Suprapubic skin (tissue), 4 donors: ENCODE measurements at places on chromosomes 13 and 19. TPM values are rescaled to one million over a fixed set of nuclear protein-coding genes. Genes with fewer than 3 reads are reported as not detected.

DNA sequence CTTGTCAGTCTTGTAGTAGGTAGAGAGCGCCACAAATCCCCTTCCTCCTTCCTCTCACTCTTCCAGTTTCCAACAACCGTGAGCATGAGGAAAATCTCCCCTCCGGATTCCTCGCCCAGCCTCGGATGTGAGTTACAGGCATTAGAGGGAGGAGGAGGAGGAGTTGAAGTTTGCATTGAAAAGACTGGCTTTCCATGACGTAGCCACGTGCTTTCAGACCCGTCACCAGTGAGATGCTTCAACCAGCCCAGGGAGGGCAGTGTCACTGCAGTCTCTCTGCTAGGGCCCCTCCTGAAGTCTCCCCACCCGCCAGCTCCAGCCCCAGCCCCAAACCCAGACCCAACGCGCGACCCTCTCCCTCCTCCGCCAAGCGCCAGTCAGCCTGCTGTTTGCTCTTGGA is 442 bp upstream of the FGF14 start:
- peaks cover 32% of the 10 kb centered on the region for H3K4me1 ChIP-seq
- H3K36me3 ChIP-seq = no peaks in the 10 kb centered on the region
- H3K27me3 ChIP-seq = peaks cover 9% of the 10 kb centered on the region

- peaks cover 55% of the 10 kb centered on the region for H3K4me1 ChIP-seq
- H3K36me3 ChIP-seq = no peaks in the 10 kb centered on the region
- peak overlapping the region; percentile 89 for H3K4me3 ChIP-seq
- no peaks in the 10 kb centered on the region for H3K27me3 ChIP-seq
- peak overlapping the region; percentile 97 for H3K27ac ChIP-seq
- DNase-seq = peak; percentile 76
These were observed 526 bp downstream of the NFIX start for GRCh38 chr19:12995596-12996405.

- no peaks in the 10 kb centered on the region for H3K27me3 ChIP-seq
- H3K27ac ChIP-seq = no peak overlapping the region
- H3K4me3 ChIP-seq = no peak overlapping the region
- peaks cover 62% of the 10 kb centered on the region for H3K36me3 ChIP-seq
- no peaks in the 10 kb centered on the region for H3K4me1 ChIP-seq
- no peak for DNase-seq
These were observed 40.1 kb downstream of the ZC3H13 start for GRCh38 chr13:46012404-46012803.

- no peak overlapping the region for H3K27ac ChIP-seq
- H3K36me3 ChIP-seq = peaks cover 60% of the 10 kb centered on the region
These were observed 7.1 kb downstream of the CD37 start for GRCh38 chr19:49342291-49342721.

The PSG2 gene
- total RNA-seq = not detected

DNA sequence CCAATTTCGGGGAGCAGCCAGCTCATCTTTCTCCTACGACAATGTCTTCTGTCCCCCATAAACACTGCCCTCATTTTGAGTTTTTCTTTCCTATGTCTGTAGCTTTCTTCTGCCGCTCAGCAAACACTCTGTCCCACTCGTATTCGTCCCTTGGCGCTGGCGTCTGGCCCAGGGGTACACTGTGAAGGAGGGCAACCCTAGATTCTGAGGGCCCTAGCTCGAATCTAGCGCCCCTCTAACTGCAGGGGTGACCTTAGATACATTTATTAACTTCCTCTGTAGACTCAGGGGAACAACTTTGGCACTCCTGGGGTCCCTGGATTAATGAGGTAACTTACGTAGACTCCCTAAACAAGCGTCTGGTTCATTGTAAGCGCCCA is 677 bp upstream of the LRCH1 start:
- H3K4me1 ChIP-seq = peaks cover 36% of the 10 kb centered on the region
- H3K36me3 ChIP-seq = no peaks in the 10 kb centered on the region
- no peak for DNase-seq

GRCh38 chr13:110989331-110989730 is 74.5 kb upstream of the ANKRD10 start:
- DNase-seq = no peak
- H3K27me3 ChIP-seq = peaks cover 5% of the 10 kb centered on the region
- no peak overlapping the region for H3K27ac ChIP-seq
- H3K4me1 ChIP-seq = no peaks in the 10 kb centered on the region
- no peak overlapping the region for H3K4me3 ChIP-seq

The GAPDHS gene
- 8.4 TPM for total RNA-seq

The GPR12 gene
- total RNA-seq = 16.6 TPM

DNA sequence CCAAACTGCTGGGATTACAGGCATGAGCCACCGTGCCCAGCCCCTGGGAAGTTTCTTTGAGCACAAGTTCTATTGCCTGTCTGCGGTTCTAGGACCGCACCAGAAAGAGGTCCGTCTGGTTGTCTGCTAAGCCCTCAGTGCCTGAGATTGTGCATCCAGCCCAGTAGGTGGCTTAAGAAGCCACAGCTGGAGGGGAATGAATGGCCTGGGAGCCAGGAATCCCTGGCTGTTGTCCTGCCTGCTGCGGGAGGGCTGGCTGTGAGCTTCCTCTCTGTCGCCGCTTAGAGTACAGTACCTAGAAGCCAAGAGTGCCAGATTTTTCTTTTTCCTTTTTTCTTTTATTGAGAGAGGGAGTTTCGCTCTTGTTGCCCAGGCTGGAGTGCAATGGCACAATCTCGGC is 4.2 kb upstream of the TYK2 start:
- peaks cover 18% of the 10 kb centered on the region for H3K4me1 ChIP-seq
- no peak overlapping the region for H3K27ac ChIP-seq

The KLK1 gene
- total RNA-seq = 41.7 TPM

DNA sequence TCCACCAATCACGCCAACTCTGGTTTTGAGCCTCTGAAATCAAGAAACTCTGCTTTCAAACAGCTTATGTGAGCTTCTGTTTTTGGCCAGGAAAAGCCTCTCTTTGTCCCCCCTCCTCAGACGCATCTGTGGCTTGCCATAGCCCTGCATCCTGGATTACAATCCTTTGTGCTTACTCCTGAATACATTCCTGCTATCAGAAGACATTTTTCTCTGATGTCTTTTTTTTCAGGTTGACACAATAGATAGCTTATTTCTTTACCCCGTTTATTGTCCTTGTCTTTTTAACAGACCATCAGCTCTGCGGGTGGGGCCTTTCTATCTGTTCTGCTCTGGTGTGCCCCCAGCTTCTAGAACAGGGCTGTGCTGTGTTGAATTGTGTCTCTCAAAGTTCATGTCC is 11.0 kb downstream of the PNMA8B start:
- peaks cover 32% of the 10 kb centered on the region for H3K27me3 ChIP-seq
- no peak for DNase-seq
- peaks cover 32% of the 10 kb centered on the region for H3K4me1 ChIP-seq
- no peaks in the 10 kb centered on the region for H3K36me3 ChIP-seq

GRCh38 chr13:40764587-40765403 is 6.2 kb downstream of the MRPS31 start:
- no peak for DNase-seq
- no peaks in the 10 kb centered on the region for H3K27me3 ChIP-seq
- H3K36me3 ChIP-seq = peaks cover 19% of the 10 kb centered on the region

The ZNF256 gene
- 15.4 TPM for total RNA-seq

The JAK3 gene
- 1.0 TPM for total RNA-seq

DNA sequence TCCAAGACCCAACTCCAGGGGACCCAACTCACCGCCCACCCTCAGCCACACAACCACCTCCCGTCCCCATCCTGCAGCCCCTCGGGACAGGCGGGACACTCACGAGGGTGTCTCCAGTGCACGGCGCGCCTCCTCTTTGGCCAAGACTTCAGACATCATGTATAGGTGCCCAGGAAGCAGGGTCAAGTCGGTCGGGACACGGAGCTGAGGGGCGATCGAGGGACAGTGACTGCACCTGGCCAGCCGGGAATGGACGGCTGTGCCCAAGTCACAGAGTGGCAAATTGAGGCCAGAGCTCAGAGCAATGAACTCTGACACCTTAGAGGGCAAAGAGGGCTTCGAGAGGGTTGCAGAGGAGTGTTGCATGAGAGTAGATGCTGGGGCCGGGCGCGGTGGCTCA is 8.8 kb downstream of the STAP2 start:
- no peaks in the 10 kb centered on the region for H3K27me3 ChIP-seq
- peaks cover 13% of the 10 kb centered on the region for H3K36me3 ChIP-seq
- DNase-seq = no peak
- H3K4me1 ChIP-seq = peaks cover 17% of the 10 kb centered on the region

DNA sequence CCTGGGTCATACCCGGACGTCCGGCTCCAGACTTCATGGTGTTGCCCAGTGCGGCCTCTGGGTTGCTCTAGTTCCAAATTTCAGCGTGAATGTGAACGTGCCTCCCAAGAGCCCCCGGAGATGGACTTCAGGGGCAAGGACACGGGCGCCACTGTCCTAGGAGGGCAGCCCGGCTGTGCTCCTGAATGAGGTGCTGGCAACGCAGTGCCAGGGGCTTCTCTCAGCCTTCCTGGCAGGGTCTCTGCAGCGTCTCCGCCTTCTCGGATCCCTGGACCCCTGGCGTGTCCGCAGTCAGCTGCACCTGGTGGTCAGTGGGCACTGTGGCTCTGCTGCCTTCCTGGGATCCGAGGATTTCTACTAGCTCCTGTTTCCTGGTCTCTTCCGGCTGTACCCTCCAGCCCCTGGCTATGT is 101.7 kb upstream of the MCF2L start:
- peak; percentile 35 for DNase-seq
- no peak overlapping the region for H3K27ac ChIP-seq
- no peak overlapping the region for H3K4me3 ChIP-seq
- peaks cover 55% of the 10 kb centered on the region for H3K36me3 ChIP-seq
- H3K27me3 ChIP-seq = no peaks in the 10 kb centered on the region
- H3K4me1 ChIP-seq = no peaks in the 10 kb centered on the region

GRCh38 chr19:1251330-1252220 is 3.2 kb downstream of the MIDN start:
- DNase-seq = peak; percentile 93
- peak overlapping the region; percentile 92 for H3K4me3 ChIP-seq
- peaks cover 69% of the 10 kb centered on the region for H3K4me1 ChIP-seq

DNA sequence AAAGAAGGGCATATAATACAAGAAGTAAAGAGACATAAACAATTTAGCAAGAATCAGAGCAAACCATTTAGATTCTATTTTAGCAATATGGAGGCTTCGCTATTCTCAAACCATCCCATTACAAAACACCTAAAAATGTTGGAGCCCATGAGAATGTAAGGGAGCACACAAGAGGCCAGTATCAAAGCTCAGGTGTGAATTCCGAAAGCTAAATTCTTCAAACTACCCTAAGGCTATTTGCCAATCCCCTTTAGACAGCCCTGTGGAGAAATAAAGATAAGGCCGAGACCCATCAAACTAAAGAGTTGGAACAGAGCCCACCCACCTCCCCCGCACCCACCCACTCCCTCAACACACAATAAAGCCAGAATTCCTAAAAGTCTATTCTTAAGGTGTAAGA is 210.8 kb upstream of the MAB21L1 start:
- no peak overlapping the region for H3K27ac ChIP-seq
- DNase-seq = no peak
- H3K4me1 ChIP-seq = no peaks in the 10 kb centered on the region
- no peaks in the 10 kb centered on the region for H3K36me3 ChIP-seq
- no peaks in the 10 kb centered on the region for H3K27me3 ChIP-seq

The SUCLA2 gene
- 49.6 TPM for total RNA-seq

The TPP2 gene
- 27.4 TPM for total RNA-seq

GRCh38 chr13:47869776-47870175 is 131.3 kb downstream of the SUCLA2 start:
- H3K36me3 ChIP-seq = no peaks in the 10 kb centered on the region
- no peaks in the 10 kb centered on the region for H3K27me3 ChIP-seq
- no peak for DNase-seq
- no peak overlapping the region for H3K27ac ChIP-seq
- H3K4me1 ChIP-seq = no peaks in the 10 kb centered on the region

The ZNF582 gene
- total RNA-seq = 2.6 TPM

The ZNF69 gene
- total RNA-seq = 1.3 TPM

DNA sequence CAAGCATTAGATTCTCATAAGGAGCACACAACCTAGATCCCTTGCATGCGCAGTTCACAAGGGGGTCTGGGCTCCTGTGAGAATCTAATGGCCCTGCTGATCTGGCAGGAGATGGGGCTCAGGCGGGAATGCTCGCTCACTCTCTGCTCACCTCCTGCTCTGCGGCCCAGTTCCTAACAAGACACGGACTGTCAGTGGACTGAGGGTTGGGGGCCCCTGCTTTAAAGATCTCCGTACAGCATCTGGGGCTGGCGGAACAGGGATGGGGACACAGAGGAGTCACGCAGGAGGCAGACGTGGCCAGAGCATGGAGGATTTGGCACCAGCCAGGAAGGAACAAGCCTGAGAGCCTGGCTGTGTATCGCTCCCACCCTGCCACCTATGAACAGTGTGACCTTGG is 37.3 kb upstream of the ZNF536 start:
- no peak overlapping the region for H3K4me3 ChIP-seq
- H3K27ac ChIP-seq = no peak overlapping the region
- H3K27me3 ChIP-seq = peaks cover 7% of the 10 kb centered on the region

GRCh38 chr19:38425810-38426466 is at the start of gene RASGRP4:
Gene RASGRP4 (minus strand): TSS chr19:38426219. CDS start chr19:38426091, 128 bp downstream.
- H3K4me3 ChIP-seq = peak within 1 kb of the TSS; percentile 40
- no peaks in the 10 kb centered on the region for H3K36me3 ChIP-seq
- peaks cover 14% of the 10 kb centered on the region for H3K27me3 ChIP-seq
- no peak within 1 kb of the TSS for H3K27ac ChIP-seq

DNA sequence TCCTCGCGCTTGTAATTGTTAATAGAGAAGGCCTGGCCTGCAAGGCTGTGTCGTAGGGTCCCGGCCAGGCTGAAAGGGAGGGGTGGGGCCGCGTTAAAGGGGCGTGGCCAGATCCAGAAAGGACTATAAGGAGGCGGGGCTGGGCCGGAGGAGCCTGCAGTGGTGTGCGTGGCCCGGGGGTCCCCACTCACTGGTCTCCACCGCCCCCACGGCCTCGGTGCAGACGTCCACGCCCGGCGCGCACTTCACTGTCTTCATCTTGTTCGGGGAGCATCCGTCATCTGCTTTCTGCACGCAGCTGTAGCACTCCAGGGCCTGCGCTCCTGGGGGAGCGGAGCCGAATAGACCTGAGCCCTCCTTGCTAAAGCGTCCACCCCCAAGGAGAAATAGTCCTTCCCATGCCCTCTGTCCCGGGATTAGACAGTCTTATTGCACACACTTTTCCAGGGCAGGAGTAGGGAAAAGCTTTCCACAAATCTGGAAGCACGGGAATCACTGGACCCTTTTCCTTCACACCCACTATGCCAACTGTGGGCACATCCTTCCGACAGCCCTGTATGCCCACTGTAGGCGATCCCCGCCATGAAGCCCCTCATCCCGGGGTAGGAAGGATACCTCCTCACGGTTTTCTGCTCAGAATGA is 1.2 kb downstream of the LYPD3 start:
- peak overlapping the region; percentile 56 for H3K4me3 ChIP-seq
- DNase-seq = peak; percentile 90
- H3K36me3 ChIP-seq = peaks cover 9% of the 10 kb centered on the region
- peaks cover 65% of the 10 kb centered on the region for H3K4me1 ChIP-seq

- no peak overlapping the region for H3K4me3 ChIP-seq
- H3K27me3 ChIP-seq = no peaks in the 10 kb centered on the region
- no peaks in the 10 kb centered on the region for H3K4me1 ChIP-seq
- no peaks in the 10 kb centered on the region for H3K36me3 ChIP-seq
- no peak overlapping the region for H3K27ac ChIP-seq
These were observed 66.7 kb downstream of the LRRC63 start for GRCh38 chr13:46278474-46278873.

GRCh38 chr13:112753833-112754232 is 64.0 kb downstream of the ATP11A start:
- no peaks in the 10 kb centered on the region for H3K4me1 ChIP-seq
- no peak overlapping the region for H3K4me3 ChIP-seq
- no peak overlapping the region for H3K27ac ChIP-seq
- H3K36me3 ChIP-seq = peaks cover 3% of the 10 kb centered on the region
- H3K27me3 ChIP-seq = no peaks in the 10 kb centered on the region
- no peak for DNase-seq

GRCh38 chr13:98048265-98048664 is 94.6 kb upstream of the FARP1 start:
- no peak for DNase-seq
- H3K27ac ChIP-seq = no peak overlapping the region
- H3K4me3 ChIP-seq = no peak overlapping the region
- H3K27me3 ChIP-seq = no peaks in the 10 kb centered on the region
- no peaks in the 10 kb centered on the region for H3K36me3 ChIP-seq
